Stomach (tissue), 19 donors: ENCODE measurements at places on chromosomes 6 and 20. TPM values are rescaled to one million over a fixed set of nuclear protein-coding genes. Genes with fewer than 3 reads are reported as not detected.

- DNase-seq, result peak; percentile 68
- H3K4me3 ChIP-seq, result peak overlapping the region; percentile 56
- peak overlapping the region; percentile 81 for H3K27ac ChIP-seq
These were observed 48.0 kb downstream of the OR2B2 start for GRCh38 chr6:27863962-27864905.

- H3K27ac ChIP-seq, result no peak overlapping the region
- no peaks in the 10 kb centered on the region for H3K27me3 ChIP-seq
- peaks cover 4% of the 10 kb centered on the region for H3K4me1 ChIP-seq
- no peak overlapping the region for H3K4me3 ChIP-seq
These were observed 191.5 kb downstream of the DLL1 start for GRCh38 chr6:170099387-170099786.

The MAPK13 gene
- total RNA-seq, result 49.6 TPM

The SFT2D1 gene
- 44.6 TPM for total RNA-seq

The UST gene
- total RNA-seq, result 45.8 TPM

The PLCB4 gene
- 23.2 TPM for total RNA-seq

DNA sequence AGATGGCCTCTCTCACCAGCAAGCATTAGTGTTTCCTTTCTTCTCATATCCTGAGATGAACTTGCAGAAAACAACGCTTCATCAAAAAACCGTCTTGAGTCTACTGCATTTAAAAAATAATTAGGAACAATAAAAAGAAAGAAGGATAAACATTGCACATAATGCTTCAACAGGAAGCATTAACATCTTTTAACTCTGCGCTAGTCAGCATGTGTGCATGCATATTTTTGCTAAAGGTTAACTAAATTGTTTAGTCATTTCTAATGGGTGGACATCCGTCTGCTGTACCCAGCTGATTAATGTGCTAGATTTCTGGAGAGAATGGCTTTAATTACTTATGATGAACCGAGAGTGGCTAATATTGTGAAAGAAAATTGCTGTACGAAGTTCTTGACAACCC is 349.3 kb downstream of the SOX4 start:
- no peaks in the 10 kb centered on the region for H3K27me3 ChIP-seq
- no peak overlapping the region for H3K4me3 ChIP-seq
- H3K36me3 ChIP-seq, result no peaks in the 10 kb centered on the region
- H3K4me1 ChIP-seq, result peaks cover 7% of the 10 kb centered on the region

The RIMS4 gene
- 1.3 TPM for total RNA-seq

DNA sequence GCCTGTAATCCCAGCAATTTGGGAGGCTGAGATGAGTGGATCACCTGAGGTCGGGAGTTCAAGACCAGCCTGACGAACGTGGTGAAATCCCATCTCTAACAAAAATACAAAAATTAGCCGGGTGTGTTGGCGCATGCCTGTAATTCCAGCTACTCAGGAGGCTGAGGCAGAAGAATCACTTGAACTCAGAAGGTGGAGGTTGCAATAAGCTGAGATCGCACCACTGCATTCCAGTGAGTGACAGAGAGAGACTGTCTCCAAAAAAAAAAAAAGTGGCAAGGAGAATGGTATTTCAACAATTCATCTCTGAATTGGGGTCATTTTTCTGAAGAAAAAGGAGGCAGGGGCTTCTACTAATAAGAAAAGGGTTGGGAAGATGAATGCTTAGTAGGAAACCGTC is 111.5 kb upstream of the NHSL1 start:
- no peak overlapping the region for H3K27ac ChIP-seq
- no peaks in the 10 kb centered on the region for H3K4me1 ChIP-seq
- no peaks in the 10 kb centered on the region for H3K27me3 ChIP-seq
- no peak overlapping the region for H3K4me3 ChIP-seq
- no peaks in the 10 kb centered on the region for H3K36me3 ChIP-seq

DNA sequence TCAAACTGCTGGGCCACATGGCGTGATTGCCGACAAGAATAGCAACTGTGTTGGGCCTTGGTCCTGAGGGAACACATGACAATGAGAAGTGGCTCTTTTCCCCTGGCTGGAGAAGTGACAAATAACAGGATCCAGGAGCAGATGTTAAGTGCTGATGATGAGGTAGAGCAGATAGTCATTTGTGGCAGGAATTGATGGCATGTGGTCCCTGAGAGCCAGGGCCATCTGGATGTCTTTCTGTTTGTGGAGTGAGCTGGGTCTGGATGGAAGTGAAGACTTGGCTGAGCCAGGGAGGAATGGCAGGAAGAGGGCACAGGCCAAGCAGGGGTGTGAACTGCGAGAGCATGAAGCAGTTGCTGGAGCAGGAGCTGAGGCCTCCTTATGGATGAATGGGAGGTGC is 67.8 kb downstream of the SCAND1 start:
- H3K27ac ChIP-seq, result peak overlapping the region; percentile 85
- H3K4me1 ChIP-seq, result no peaks in the 10 kb centered on the region
- no peak overlapping the region for H3K4me3 ChIP-seq
- no peak for DNase-seq

The POM121L2 gene
- not detected for total RNA-seq
